ENCODE measurements at places on chromosomes 3 and 15. TPM values are rescaled to one million over a fixed set of nuclear protein-coding genes. Genes with fewer than 3 reads are reported as not detected.

DNA sequence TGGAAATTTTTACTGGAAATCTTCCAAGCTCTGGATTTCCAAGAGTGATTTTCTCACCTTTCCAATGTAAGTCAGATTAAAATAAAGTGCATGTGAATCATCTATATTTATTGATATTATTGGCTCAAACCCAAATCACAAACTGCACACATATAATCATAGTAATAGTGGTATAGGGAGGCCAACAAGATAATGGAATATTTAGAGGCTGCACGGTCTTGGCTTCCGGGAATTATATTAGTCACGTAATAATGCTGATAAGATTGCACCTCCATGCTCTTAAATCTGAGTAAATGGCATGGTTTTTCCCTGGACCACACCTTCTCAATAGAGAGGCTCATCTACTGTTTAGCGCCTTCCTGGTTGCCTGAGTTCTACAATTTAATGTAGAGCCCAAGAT lies 567.1 kb upstream of the NR2F2 start:
- DNase-seq, result no peak

The ITIH1 gene
- not detected for total RNA-seq

The MASP1 gene
- total RNA-seq, result 0.92 TPM

- DNase-seq, result no peak
These were observed 4.5 kb downstream of the HDC start for GRCh38 chr15:50260969-50261496.

DNA sequence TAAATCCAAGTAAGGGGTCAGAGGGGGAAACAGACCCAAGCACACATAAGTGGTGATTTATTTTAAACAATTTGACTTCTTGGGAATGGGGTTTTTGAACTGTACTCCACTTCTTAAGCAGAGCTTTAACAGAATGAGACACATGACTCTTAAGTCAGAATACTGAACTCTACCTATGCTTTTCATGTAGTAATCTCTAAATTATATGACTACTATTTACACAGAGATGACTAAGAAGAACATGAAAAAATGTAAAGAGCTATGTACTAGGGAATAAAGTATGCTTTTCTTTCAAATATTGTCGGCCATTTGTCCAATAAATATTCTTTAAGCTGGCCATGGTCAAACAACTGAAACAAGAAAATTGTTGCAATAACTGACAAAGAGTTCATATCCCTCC lies 35.2 kb downstream of the TRANK1 start:
- no peak for DNase-seq

DNA sequence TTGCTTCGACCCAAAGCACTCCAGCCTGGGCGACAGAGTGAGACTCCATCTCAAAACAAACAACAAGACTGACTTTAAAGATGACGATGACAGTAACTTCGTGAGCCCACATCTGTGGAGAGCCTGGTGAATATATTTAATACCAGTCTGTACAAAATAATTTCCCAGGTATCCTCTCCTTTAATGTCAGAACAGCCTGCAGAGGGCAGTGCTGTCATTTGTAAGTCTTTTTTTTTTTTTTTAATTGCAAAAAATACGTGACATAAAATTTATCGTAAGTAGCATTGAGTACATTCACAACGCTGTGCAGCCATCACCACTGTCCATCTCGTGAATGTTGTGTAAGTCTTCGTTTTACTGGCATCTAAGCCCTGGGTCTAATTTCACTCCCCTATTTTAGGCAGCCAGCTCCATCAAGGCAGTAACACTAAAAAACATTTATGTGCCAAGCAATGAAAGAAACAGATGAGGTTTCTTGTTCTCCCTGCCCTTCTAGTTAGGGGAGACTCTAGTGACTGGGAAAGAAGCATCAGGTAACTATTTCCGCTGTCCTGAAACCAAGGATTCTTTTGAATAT lies 1.4 kb downstream of the HTD2 start:
- no peak for DNase-seq

All from chondrocyte (in vitro differentiated cells).